ENCODE measurements at places on chromosomes 5 and 9.

DNA sequence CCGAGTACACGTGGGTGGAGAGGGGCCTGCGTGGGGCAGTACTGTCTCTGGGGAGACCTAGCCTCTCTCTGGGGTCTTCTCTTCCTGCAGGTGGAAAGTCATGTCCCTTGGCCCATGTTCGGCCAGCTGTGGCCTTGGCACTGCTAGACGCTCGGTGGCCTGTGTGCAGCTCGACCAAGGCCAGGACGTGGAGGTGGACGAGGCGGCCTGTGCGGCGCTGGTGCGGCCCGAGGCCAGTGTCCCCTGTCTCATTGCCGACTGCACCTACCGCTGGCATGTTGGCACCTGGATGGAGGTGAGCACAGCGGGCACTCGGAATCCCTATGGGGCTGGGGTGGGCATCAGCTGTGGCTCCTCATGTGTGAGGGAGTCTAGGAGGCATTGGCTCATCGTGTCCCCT lies 5.5 kb upstream of the CACFD1 start:
- DNase-seq = no peak

GRCh38 chr9:124343533-124344290 lies 71.5 kb downstream of the PSMB7 start:
- DNase-seq = no peak

DNA sequence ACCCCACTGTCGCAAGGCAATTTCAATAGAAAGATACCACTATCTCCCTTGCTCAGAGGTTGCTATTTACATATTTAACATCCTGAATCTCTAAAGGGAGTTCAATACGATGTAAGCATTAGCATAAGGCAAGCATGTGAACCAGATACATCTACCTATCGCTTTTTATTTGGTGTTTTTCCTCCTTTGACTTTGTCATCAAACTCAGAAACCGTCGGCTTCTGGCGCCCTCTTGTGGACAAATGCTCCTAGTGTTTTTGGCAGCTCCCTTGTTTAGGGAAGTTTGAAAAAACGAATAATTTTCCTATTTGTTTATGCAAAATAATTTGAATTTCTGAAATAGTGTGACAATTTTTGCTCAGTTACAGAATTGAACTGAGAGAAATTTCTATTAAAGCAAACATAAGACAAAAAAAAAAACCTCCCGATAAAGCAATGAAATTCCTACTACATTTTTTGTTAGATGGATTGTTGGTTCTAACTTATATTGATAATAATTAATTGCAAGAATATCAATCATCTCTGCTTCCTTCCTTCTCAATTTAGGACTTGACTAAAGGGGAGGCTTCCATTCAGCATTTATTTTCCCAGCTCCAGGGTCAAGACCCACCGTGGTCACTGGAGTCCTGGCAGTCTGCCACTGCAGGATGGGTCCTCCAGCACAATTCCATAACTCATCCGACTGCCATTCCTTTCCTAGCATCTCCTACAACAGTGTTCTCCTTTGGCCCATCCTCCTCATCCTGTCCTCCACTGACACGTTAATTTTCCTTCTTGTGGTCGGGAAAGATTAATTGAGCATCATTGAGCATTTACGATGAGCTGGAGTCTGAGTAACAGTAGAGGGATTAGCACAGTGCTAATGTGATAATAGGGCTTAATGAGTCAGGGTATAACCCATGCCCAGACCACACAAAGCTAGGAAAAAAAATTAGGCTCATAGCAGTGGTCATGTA lies 131.8 kb upstream of the CHD1 start:
- peak; percentile 87 for DNase-seq

DNA sequence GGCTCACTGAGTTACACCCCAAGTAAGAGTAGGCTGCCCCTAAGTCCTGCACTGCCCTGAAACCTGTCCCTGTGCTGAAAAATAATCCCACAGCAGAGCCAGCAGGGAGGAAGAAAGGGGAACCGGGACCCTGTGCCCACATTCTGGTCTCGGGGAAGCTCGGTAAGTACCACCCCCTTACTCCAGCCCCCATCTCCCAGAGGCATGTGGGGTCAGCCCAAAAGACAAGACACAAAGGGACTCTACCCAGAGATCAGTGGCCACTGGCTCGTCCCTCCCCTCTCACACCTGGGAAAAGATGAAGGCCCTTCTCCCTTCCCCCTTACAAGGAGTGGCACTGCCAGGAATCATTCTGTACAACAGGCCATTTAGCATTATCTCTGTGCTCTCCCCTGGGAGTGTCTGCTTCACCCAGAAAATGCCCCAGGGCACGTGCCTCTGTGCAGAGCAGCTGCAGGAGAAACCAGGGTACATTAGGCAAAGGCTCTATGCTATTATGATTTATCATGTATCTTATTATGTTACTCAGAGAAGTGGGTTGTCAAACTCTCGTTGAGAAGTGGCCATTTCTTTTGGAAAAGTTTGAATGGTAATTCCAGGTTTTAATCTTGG lies 71.3 kb downstream of the NDFIP1 start:
- DNase-seq = no peak

DNA sequence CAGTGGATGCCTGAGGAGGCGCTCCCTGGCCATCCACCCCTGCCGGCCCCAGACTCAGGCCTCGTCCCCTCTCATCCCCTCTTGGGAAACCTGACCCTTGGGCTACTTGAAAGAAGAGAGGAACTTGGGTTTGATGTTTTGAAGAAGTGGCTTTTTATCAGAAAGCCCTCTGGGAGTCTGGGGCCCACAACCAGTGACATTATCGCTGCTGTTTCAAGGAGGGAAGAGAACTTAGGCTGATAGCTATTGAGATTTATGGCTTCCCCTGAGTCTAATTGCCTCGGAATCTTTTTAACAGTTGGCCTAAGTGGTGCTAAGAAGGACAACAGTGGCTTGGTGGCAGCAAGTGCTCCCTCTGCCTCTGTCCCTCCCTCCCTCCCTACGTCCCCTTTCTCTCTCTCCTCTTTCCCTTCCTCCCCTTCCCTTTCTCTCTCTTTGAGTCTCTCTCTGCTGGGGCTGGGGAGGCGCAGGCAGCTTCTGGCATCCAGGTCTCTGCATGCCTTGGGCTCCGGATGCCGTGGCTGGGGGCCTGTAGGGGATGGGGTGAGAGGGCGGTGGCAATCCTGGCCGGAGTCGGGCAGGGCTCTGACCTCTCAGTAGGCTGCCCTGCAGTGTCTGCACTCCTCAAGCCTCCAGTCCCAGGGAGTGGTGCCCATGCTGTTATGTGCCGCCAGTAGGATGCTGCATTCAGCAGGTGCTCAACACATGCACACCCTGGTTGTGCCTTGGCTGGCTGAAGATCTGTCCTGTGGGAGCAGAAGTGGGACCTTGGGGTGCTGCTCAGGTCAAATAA lies 49.6 kb upstream of the RXRA start:
- DNase-seq = no peak

GRCh38 chr5:136246122-136246521 lies 53.2 kb upstream of the SMIM32 start:
- no peak for DNase-seq

DNA sequence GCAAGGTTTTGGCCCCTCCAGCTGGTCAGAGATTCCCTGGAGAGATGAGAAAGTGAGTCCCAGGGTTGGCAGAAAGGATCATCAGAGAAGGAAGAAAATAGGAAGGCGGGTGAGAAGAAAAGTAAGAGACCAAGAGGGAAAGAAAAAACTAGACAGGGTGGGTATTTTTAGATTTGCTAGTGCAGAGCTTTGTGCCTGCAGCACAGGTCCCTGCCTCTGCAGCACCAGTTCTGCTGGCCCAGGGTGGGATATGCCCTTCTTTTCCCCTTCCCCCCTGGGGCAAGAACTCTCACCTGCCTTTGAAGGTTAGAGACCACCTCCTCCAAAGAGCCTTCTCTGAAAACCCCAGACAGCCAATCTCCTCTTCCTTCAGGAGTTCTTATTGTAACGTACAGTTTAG lies 90.3 kb upstream of the EGFLAM start:
- DNase-seq = no peak

- no peak for DNase-seq
These were observed 13.3 kb downstream of the CDC26 start for GRCh38 chr9:113261917-113262671.

DNA sequence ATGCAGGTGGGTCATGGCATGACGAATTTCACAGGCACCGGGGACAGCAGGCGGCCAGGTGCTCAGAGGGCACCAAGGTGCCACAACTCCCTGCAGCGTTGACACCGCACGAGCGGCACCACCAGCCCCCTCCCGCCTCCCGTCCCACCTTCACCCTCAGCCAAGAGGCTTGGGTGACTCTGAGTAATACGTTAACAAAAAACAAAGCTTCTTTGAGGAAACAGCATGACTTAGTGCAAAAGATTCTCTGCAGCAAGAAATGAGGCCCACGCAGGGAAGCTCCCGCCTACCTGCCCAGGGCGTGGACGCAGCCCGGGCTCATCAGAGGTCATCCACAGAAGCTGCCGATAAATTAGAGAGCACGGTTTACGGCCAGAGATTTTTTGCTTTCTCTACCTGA lies 4.1 kb downstream of the TMEM250 start:
- no peak for DNase-seq

GRCh38 chr5:72074251-72074650 lies 33.0 kb upstream of the MAP1B start:
- no peak for DNase-seq

GRCh38 chr9:136244122-136244968 lies 1.3 kb downstream of the QSOX2 start:
- peak; percentile 41 for DNase-seq

DNA sequence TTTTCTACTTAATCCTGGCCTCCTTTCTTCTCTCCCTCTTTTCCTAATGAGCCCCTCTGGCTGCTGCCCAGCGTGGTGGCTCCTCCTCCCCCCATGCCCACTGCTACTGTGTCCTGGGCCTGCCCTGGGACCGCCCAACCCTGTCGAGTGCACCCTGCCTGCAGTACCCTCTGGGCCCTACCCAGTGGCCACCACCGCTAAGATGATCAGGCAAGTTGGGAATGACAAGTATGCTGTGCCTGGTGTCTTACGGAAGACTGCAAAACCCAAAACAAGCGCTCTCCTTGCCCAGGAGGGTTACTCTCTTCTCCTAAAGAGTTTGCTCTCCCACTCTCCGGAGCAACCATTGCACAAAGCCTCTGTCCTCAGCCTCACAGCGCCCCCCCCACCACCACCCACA lies 273.7 kb downstream of the SYK start:
- DNase-seq = no peak

- DNase-seq = peak; percentile 18
These were observed 49.2 kb downstream of the ANXA1 start for GRCh38 chr9:73200694-73201452.

GRCh38 chr9:97348871-97349270 lies 41.4 kb downstream of the CCDC180 start:
- no peak for DNase-seq

- no peak for DNase-seq
These were observed 20.8 kb upstream of the SEMA4D start for GRCh38 chr9:89518466-89519365.

GRCh38 chr5:74404574-74405508 lies 235.7 kb downstream of the ENC1 start:
- DNase-seq = no peak

DNA sequence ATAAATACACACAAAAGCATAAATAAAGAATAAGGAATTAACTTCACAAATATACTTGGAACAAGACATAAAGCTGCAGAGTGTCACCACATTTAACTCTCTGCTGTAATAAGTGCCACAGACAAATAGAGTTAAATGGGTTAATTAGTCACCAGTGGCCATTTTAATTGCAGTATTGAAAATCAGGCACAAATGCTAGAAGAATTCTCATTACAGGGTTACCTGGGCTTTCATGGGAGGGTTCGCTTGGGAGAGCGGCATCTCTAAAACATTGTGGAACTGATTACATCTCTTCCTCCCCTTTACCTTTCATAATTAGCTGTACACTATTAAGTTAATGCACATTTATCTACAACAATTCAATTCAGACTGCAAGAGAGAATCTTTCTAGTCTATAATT lies 505.3 kb upstream of the DAP start:
- no peak for DNase-seq

- no peak for DNase-seq
These were observed 159.7 kb downstream of the MUSK start for GRCh38 chr9:110828264-110828663.

DNA sequence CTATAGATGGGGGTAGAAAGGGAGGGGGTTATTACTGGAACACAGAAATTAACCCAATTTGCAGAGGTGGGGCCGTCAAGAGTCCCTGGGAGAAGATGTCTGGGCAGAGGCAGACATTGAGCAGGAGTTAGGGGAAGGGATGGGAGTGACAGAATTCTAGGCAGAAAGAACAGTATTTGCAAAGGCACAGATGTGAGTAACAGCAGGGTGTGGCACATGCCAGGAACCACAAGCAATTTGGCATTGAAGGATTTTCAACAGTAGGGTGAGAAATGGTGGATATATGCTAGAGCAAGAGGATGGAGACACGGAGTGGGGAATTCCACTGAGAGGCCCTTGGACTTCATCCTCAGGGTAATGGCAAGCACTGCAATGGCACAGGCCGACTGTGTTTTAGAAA lies 71.6 kb upstream of the FRRS1L start:
- no peak for DNase-seq

GRCh38 chr9:38067859-38068681 lies 957 bp downstream of the SHB start:
- peak; percentile 6 for DNase-seq

GRCh38 chr5:179796877-179797608 lies 3.3 kb downstream of the LTC4S start:
- DNase-seq = no peak

DNA sequence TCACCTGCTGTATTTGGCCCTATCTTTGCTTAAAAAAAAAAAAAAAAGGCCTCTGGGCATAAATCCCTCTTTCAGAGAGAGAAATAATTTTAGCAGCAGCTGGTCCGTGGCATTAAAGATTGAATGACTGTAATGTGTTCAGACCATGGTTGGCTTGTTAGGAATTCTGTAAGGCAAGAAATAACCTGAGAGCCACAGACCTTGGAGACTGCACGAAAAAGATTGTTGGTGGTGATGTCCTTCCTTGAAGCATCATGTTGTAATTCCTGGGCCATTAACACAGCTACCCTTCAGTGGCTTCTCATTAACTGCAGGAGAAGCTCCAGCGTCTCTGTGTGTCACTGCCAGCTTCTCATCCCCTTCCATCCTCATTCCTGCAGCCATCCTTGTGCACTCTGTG lies 79.0 kb downstream of the SGCD start:
- DNase-seq = no peak

GRCh38 chr5:31598640-31599611 lies 40.0 kb upstream of the PDZD2 start:
- no peak for DNase-seq

DNA sequence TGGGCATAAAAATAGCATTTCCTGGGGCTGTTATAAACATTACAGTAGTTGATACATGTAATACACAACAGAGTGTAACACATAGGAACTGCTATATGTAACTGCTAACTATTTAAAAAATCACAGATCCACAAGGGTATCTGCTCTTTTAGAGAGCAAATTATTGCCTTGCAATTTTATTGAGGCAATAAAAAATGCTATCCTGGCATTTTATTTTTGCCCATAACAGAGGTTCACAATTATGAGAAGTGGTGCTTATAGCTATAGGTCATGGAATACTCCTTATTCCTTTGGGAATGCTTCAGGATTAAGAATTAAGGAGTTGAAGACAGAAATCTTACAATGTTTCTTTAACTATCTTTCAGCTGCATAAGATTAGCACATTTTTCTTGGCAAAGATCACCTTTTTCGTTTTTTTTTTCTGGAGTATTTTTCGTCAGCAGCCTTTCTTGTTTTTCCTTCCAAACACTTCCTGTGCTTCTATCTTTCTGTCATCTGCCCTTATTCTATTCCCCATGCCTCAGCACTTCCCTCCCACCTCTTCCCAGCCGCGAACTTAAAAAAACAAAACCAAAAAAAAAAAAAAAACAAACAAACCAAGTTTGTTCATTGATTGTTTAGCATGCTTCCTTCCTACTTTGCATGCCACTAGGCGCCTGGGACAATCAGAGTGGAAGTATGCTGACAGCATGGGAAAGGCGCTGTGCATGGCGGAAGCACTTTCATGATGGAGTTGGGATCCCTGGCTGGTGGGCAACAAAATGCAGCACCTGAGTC lies 264.2 kb downstream of the MAST4 start:
- no peak for DNase-seq
